ENCODE measurements at places on chromosomes 13 and 19.

DNA sequence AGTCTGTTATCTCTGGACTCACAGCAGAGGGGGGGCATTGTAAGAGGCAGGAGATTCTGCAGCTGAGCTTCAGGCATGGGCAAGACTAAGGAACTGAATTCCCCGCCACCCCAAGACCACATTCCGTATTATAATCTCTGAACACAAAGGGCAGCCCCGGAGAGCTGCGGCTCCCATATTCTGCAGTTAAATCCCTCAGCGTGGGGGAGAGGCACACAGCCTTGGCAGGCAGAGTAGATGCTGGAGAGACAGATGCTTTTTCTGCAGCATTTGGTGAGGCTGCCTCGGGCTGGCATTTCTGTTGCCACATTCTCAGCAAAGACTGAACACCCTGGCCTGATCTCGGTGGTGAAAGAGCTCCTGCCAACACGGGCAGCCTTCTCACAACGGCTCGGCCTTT is 12.9 kb downstream of the CHAF1A start:
- DNase-seq: no peak

DNA sequence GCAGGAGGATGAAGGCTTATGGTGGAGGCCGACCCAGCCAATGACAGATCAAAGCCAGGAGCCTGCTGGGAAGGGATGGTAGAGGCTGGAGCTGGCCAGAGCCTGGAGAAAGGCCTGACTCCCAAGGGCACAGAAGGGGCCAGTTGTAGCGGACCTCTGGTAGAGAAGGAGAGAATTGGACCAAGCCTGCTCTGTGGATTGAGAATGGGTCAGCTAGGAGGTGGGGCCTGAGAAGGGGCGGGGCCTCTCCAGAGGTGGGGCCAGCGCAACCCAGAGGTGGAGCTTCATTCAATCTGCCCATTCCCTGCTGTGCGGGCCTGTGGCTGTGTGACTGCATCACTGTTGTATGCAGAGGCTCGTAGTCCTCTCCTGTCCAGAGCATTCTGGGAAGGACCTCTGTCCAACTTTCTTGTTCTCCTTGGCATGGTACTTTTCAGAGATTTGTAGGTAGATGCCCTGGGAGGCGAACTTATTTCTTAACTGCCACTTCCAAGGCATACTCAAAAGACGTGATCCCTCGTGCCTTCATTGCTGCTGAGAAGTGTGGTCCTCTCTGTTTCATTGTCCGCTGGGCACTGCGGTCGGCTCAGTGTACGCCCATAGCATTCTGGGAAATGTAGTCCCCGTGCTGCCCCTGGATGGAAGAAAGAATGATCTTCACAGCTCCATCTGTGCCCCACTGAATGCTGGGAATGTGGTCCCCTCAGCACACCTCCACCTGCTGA is 6.7 kb downstream of the GRIN2D start:
- no peak for DNase-seq

DNA sequence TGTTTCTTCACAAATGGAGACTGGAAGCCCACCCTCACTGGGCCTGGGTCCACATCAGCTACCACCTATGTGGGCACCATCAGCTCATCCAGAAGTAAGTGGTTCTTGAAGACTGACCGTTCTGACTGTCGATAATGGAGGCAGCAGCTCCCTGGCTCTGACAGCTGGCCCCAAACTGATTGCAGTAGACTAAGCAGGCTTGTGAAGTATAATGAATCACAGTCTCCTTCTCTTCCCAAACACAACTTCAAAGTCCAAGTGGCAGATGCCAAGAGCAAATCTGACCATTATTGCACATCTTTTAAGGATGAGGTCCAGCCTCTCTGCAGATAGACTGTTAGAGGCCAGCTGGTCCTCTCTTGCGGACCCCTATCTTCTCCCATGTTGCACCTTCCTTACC is 574.4 kb upstream of the KLF12 start:
- no peak for DNase-seq

GRCh38 chr19:33819506-33819879 is 22.8 kb downstream of the KCTD15 start:
- no peak for DNase-seq

DNA sequence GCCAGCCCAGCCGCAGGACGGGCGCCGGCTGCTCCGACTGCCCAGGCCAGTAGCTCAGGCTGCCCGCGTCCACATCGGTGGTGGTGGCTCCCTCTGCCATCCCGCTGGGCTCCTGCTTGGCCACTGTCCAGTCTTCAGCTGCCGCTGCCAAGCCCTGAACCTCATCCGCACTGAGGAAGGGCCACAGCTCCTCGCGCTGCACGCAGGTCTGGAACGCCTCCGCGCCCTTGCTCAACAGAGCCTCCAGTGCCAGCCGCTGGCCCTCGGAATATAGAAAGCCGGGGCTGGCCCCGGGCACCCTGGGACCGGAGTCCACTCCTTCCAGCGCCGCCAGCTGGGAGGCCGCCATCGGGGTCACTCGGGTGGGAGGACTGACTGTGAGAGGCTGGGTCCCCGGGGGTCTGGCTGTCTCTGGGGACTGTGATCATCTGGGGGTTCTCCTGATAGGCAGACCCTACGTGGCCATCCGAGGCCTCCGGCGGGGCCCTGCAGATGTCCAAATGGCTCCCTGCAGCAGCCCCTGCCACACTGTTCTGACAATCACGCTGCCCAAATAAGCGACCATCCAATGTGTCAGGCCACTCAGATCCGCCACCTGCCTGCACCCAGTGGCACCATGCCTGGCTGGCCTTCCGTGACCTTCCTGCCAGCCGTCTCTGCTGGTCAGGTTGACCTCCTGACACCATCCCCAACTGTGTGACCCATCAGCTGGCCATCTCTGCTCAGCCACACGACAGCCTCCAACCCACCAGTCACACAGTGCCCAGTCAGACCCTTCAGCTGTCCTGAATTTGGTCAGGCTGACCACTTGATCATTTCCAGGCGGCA is 1.6 kb downstream of the FAM83E start:
- no peak for DNase-seq

DNA sequence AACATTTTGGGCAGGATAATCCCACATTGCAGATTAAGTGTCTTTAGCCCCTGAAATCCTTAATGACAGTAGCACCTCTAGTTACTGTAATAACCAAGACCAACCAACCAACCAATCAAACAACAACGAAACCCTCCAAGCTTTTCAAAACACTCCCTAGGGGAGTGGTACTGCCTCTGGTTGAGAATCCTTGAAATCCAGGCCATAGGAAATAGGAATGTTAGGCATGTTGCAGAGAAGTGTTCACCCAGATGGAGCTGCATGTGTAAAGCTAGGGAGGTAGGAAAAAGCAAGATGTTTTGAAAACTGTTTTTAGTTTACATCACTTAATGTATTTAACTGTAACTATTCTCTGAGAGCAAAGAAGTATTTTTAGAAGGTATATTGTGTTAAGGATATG is 4.5 kb downstream of the LACC1 start:
- DNase-seq: no peak
